ENCODE measurements at places on chromosomes 5 and 9.

DNA sequence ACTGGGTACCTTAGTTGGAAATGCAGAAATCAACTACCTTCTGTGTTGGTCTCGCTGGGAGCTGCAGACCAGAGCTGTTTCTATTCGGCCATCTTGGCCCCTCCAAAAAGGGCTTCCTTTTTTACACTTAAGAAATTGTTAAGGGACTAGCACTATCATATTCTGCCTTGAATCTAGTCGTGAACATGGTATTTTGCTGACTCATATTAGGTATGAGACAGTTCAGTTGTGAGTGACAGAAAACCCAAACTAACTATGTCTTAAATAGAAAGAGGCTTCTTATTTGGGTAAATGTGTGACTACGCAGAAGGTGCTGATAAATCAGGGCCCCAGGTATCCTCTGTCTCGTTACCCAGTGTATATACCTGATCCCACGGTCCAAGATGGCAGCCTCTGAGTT is 298.2 kb downstream of the EDIL3 start:
- no peak for DNase-seq

- DNase-seq = no peak
Observed at GRCh38 chr9:97475059-97475458, 26.4 kb upstream of the TMOD1 start.

GRCh38 chr5:124755041-124755440 is 8.6 kb upstream of the ZNF608 start:
- no peak for DNase-seq

- DNase-seq = no peak
Observed at GRCh38 chr5:141783005-141783946, 94.9 kb downstream of the PCDH1 start.

GRCh38 chr5:108481355-108481931 is 99.5 kb upstream of the FBXL17 start:
- DNase-seq = no peak

DNA sequence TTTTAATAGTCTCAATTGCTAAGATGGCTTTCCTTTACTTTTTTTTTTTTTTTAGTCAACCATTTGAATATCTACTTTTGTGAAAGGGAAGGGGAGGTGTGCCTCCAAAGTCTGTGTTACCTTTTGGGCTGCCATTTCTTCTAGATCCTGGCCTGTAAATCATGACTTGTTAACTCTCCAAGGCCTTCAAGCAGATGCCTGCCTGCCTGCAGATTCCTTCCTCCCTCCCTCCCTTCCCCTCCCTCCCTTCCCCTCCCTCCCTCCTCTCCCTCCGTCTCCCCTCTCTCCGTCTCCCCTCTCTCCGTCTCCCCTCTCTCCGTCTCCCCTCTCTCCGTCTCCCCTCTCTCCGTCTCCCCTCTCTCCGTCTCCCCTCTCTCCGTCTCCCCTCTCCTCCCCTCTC is 73.1 kb downstream of the COMMD10 start:
- no peak for DNase-seq

DNA sequence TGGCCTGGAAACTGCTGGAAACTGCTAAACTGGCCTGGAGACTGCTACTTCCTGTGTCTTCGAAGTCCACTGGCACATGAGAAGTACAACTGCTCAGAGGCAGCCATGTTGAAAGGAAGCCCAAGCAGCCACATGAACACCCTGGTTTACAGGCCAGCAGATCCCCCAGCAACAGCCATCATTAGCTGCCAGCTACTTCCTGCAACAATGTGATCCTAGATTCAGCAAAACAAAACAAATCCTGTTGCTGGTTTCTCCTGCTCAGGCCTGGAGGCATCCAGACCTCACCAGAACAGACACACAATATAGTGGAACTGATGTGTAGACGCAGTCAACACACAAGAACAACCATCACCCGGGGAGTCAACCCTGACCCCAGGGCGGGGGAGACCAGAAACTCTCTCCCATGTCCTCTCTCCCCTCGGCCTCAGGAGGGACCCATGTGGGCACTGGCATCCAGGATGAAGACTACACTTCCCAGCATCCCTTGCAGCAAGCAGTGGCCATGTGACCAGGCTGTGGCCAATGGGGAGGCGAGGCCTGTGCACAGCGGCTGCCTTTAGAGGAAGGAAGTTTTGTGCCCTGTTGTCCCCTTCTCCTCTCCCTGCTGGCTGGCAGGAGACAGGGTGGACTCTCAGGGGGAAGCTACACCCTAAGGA is 9.2 kb upstream of the LCN15 start:
- DNase-seq = no peak

GRCh38 chr5:110478895-110479294 is 247.6 kb downstream of the TMEM232 start:
- DNase-seq = no peak

- DNase-seq = no peak
Observed at GRCh38 chr9:88425538-88425950, 37.3 kb downstream of the SPIN1 start.

GRCh38 chr9:135794361-135794885 is 92.4 kb downstream of the KCNT1 start:
- DNase-seq = no peak

GRCh38 chr5:56328753-56329560 is 95.8 kb upstream of the ANKRD55 start:
- no peak for DNase-seq

GRCh38 chr9:83019246-83019645 is 43.7 kb downstream of the RASEF start:
- DNase-seq = no peak

- no peak for DNase-seq
Observed at GRCh38 chr5:111680737-111681413, 76.1 kb downstream of the NREP start.

GRCh38 chr5:21774281-21774680 is 1078.9 kb downstream of the CDH12 start:
- no peak for DNase-seq

DNA sequence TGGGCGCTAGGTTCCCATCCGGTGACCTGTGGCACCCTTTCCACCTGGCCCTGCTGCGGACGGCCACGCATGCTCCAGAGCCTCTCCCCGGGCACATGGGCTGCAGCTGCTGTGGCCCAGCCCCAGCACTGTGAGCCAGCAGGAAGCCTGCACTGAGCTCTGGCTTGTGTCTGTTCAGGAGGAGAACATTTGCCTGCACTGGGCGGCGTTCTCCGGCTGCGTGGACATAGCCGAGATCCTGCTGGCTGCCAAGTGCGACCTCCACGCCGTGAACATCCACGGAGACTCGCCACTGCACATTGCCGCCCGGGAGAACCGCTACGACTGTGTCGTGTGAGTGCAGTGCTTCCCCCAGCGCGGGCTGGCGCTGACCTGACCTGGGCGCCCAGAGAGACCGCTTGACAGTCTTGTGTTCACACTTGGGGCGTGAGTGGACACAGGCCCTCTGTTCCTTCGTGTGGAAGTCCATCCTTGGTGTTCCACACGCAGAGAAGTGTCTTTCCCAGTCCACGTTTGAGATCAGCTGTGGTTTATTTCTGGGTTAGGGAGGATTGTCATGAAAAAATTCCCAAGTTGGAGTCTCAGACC is 66.2 kb upstream of the CACNA1B start:
- DNase-seq = no peak

DNA sequence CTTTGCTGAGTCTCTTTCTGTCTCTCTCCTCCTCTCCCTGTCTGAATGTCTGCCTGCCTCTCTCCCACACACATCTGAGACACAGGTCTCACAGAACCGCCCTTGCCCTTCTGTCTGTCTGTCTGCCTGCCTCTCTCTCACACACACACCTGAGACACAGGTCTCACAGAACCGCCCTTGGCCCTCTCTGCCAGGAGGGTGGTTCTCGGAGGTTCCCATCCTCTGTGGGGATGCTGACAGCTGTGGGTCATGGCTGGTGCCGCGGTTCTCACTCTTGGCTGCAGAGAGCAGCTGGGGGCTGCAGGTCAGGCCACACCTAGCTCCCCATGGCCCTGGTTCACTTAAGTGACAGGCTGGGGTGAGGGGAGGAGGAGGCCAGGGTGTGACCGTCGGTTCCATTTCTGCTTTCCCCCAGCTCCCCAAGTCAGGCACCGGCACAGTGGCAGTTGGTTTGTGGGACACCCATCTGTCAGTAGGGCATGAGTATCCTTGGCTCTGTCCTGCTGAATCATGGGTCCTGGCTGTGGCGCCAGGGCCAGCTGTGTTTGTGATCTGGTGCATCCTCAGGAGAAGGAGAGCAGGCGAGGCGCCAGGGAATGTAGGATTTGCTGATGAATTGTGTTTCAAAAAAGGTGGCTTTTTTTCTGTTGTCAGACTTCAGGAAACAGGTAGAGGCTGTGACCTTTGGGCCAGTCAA is 42.3 kb upstream of the CLPTM1L start:
- no peak for DNase-seq

GRCh38 chr5:137753691-137754187 is 424 bp downstream of the HNRNPA0 start:
- no peak for DNase-seq

- DNase-seq = no peak
Observed at GRCh38 chr9:110986529-110986928, 51.7 kb downstream of the LPAR1 start.

- no peak for DNase-seq
Observed at GRCh38 chr5:170363671-170364070, 25.5 kb downstream of the KCNMB1 start.

GRCh38 chr5:102873379-102873932 is 118.4 kb downstream of the PAM start:
- DNase-seq = no peak

DNA sequence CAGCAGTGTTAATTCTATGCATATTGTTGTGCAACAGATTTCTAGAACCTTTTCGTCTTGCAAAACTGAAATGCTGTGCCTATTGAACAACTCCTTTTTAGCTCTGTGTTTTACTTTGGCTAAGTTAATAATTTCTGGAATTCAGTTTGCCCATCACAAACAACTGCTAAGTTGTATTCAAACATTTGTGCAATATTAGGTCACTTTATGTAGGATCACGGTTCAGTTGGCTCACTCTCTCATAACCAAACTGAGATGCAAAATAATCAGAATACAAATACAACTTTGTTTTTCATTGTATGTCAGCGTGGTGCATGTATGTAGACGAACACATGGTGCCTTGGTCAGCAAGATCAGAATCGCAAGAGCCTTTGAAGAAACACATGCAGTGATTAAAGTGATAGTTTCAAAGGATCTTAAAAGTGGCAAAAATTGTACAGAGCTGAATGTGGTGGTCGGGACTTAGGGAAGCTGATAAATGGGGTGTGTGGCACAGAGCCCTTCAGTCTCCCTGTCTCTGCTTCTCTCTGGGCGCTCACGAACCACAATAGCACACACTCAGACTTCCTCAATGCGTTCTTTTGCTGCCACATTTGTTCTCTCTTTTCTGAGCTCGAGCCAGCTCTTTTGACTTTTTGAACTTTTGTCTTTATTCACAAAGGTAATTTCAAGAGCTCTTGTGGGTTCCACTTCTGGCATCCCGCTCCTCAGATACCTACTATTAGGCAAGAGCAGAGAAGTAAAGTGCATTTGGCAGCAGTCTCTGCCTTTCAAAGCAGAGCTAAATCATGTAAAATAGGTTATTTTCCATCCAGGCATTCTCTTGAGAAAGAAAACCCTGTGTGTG is 112.4 kb upstream of the CTSL start:
- DNase-seq = no peak

GRCh38 chr9:93315960-93316359 is 132.0 kb downstream of the WNK2 start:
- DNase-seq = no peak

- no peak for DNase-seq
Observed at GRCh38 chr5:14081791-14082190, 61.4 kb upstream of the TRIO start.

DNA sequence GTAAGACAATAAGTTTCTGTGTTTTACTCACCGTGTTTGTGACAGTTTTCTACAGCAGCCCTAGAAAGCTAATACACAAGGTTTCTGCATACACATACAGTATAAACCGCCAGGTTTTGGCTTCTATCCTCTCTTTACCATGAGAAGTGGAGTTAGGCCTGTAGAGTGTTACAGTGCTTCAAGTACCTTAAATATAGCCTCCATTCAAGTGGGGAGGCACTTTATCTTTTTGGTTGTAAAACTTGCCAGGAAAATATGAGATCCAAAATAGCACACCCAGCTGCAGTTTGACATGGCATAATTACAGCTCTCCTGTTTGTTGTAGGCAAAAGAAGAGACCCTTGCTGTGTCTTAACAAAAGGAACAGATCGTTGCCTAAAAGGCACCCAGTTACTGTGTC is 90.3 kb upstream of the PTPN3 start:
- no peak for DNase-seq

GRCh38 chr5:135986891-135987401 is 32.2 kb upstream of the LECT2 start:
- DNase-seq = no peak

Data from effector CD4-positive, alpha-beta T cell (primary cell).